ENCODE measurements at places on chromosomes 12 and 14. TPM values are rescaled to one million over a fixed set of nuclear protein-coding genes. Genes with fewer than 3 reads are reported as not detected.

DNA sequence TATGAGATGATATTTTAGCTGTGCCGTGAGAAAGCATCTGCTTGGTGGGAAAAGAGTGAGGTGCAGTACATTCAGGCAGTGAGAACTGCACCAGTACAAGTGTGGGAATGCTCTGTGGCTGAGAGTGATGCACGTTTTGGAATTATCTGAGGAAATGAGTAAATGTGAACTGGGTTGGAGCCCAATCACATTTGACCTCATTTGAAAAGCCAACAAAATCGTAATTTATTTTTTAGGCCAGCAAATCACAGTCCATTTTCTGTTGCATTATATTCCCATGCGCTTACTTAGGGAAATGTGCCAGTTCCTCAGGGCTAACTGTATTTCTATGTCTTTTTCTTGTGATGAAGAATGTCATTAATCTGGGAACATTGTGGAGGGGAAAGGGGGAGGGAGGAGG, 77.3 kb downstream of the SNAPC1 start:
- no peak for DNase-seq

The B4GALNT1 gene
- 0.89 TPM for total RNA-seq

DNA sequence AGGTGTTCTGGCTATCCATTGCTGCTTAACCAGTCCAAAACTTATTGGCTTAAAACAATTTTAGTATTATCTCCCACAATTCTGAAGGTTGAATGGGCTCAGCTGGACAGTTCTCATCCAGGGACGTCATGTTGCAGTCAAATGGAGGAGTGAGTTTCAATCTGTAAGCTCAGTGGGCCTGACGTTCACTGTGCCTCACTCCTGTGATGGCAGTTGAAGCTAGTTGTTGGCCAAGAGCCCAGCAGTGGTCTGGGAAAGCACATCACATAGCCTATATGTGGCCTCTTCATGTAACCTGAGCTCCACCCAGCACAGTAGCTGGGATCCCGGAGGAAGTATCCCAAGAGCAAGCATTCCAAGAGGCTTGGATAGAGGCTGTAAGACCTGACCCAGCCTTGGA, 40.6 kb upstream of the CDKN3 start:
- DNase-seq, result no peak

- no peak for DNase-seq
These were observed 11.6 kb downstream of the SIX1 start for GRCh38 chr14:60637479-60638315.

The SLC41A2 gene
- 24.8 TPM for total RNA-seq

- no peak for DNase-seq
These were observed 43.0 kb downstream of the SPRING1 start for GRCh38 chr12:116694653-116695463.

The RNASE3 gene
- total RNA-seq, result not detected

DNA sequence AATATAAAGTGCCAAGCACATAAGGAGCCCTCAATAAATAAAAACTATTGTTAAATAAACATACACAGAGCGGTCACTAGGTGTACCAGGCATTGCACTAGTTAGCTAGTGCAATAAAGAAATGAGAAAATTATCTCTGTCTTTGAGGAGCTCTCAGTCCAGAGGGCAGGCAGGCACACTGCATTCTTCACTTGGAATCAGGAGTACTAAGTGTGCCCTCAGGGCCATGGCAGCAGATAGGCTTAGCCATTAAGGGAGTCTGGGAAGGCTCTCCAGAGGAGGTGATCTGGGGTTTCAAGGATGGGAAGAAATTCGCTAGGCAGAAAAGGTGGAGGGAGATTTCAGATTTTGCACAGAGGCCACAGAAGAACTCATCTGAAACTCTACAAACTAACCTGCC, 9.1 kb downstream of the ABCD4 start:
- no peak for DNase-seq

GRCh38 chr14:104254735-104255400, 116.5 kb downstream of the KIF26A start:
- DNase-seq, result no peak

The OR6C2 gene
- total RNA-seq, result not detected

The RASSF9 gene
- total RNA-seq, result 11.0 TPM

GRCh38 chr14:61099216-61099835, 118.3 kb downstream of the SLC38A6 start:
- no peak for DNase-seq

Measured in lower lobe of right lung (tissue), 2 donors.